Brain pericyte (primary cell): ENCODE measurements at places on chromosomes 11 and 22.

GRCh38 chr22:23010430-23010829 is 59.9 kb upstream of the GNAZ start:
- DNase-seq: no peak

DNA sequence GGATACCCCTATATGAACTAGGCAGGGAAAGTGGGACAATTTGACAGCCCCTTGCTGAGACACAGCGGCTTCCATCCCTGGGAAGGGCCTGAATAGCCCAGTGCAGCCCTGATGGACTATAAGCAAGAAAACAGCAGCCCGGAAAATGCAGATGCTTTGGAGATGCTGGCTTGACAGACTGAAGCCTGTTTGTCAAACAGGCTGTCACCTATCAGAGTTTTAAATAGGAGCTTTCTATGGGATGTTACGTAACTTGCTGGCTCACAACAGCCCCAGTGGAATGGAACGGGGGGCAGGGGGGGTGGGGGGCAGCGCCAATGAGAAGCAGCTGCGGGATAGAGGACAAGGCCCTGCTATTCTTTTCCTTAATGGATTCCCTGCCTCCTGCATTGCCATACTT is 91.9 kb upstream of the NTM start:
- DNase-seq: no peak

- no peak for DNase-seq
Measured at GRCh38 chr11:75275581-75275980, 35.0 kb downstream of the TPBGL start.

GRCh38 chr11:72984453-72985077 is 157.6 kb downstream of the FCHSD2 start:
- DNase-seq: no peak

DNA sequence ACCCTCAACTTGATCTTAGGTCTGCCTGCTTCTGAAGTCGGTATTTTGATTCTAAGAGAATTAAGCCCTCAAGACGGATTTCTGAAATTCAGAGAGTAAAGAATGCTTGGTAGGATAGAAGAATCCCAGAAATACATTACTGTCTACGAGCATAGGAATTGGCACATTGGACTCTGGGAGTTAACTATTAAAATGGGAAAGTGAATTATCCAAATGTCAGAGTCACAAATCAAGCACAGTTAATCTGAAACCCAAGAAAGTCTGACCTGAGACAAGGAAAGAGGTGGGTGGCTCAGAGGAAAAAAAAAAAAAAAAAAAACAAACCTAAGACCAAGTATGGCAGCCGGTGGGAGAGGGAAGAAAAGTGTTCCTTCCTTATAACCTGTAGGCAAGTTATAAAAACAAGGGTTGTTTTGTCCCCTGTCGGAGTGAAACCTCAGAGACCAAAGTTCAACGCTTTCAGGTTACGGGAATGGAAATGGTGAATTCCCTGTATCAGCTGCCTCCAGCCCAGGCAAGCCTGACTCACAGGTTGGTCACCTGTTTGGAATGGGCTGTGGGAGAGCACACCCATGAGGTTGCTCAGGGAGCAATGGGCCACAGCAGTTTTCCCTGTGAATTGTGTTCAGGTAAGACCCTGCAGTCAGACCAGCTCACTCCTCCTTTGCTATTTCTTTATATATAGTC is 139.0 kb downstream of the ETS1 start:
- no peak for DNase-seq

DNA sequence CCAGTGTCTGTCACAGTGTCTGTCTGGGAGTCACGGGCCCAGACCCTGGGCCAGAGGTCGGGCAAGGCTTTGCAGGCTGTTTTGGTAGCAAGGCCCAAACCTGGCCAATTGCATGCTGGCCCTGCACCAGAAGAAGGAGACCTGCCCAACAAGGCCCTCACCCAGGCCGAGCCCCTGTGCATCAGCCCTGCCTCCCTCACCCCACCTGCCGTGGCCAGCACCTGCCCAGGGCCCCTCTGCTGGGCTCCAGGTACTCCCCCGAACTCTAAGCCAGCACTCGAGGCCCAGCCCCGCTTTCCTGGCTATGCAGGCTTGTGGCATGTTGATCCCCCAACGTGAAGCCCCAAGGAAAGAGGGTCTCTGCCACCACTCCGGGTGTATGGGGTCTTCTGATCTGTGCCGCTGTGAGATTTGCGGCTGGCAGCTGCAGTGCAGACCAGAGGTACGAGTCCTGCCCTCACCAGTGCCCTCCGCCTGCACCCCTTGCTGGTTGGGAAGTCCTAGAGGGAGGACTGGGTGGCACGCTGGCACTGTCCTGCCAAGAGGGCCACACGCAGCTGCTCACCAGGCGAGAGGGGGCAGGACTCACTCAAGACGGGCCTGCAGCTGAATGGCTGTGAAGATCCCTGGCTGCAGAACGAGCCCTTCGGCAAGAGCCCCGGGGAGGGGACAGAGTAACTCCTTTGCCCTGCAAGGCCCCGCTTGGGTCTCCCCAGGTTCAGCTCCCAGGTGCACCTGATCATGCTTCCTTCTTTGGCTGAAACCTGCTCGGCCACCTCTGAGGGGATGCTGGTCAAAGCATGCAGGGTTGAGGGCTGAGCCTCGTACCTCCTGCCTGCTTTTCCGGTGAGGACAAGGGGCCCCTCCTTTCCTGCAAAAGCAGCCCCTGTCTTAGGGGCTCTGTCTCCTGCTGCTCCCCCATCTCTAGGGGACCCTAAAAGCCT is 6.7 kb upstream of the SEPTIN5 start:
- no peak for DNase-seq
